Suprapubic skin (tissue), 4 donors: ENCODE measurements at places on chromosomes 6 and 20. TPM values are rescaled to one million over a fixed set of nuclear protein-coding genes. Genes with fewer than 3 reads are reported as not detected.

GRCh38 chr20:51890003-51890402, 87.7 kb upstream of the SALL4 start:
- no peaks in the 10 kb centered on the region for H3K36me3 ChIP-seq
- no peak overlapping the region for H3K4me3 ChIP-seq
- no peaks in the 10 kb centered on the region for H3K27me3 ChIP-seq
- DNase-seq, result no peak

DNA sequence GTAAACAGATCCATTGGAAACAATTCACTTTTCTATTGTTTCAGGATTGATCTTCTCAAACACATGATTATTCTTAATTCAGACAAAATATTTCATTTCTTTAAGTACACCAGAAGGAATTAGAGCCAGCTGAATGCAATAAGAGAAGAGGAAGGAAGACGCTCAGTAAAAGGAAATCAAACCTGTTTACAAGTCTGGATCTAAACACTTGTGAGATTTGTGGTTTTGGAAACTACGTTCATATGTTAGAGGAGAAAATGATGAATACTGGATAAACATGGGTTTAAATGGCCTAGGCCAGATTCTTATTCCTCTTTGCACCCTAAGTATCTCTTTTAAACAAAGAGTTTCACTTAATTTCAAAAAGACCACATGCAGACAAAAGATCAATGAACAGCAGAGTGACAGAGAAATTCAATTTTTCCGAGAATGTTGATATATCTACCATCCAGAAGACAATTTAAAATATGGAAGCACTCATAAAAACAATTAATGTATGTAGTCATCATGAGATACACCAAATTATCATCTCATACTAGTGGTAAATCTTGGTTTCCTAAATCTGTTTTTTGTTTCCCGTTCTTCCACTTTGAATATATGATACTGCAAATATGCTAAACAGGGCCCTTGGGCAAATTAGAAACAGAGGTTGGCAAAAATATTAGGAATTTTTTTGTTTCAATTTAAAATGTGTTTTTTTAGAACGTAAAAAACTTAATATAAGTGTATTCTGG, 703.5 kb upstream of the CITED2 start:
- no peak overlapping the region for H3K4me3 ChIP-seq
- no peak overlapping the region for H3K27ac ChIP-seq
- DNase-seq, result no peak

The C4A gene
- 4.5 TPM for total RNA-seq

The CENPQ gene
- total RNA-seq, result 3.8 TPM
